Osteocyte (in vitro differentiated cells): ENCODE measurements at places on chromosomes 3 and 15. TPM values are rescaled to one million over a fixed set of nuclear protein-coding genes. Genes with fewer than 3 reads are reported as not detected.

- DNase-seq, result no peak
Measured at GRCh38 chr3:148062590-148062989, 635.1 kb upstream of the AGTR1 start.

Gene DUOX1
- total RNA-seq, result not detected in 2 replicates

Gene ZNF501
- total RNA-seq, result 4.0 and 4.9 TPM in 2 replicates

DNA sequence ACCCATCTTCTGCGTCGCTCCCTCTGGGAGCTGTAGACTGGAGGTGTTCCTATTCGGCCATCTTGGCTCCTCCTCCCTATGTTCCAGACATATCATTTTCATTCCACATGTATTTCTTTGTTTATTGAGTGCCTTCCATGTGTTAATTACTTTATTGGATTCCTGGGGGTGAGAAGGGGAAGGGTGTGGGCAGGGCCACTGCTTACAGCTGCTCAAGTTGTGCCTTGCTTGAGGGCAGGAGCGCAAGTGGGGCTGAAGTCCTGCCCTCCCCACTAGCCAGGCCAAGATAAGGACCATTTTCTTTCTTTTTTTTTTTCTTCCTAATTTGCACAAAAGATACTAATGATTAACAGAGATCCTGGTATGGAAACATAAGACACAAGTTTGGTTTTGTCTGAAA is 224.8 kb downstream of the LPP start:
- no peak for DNase-seq

DNA sequence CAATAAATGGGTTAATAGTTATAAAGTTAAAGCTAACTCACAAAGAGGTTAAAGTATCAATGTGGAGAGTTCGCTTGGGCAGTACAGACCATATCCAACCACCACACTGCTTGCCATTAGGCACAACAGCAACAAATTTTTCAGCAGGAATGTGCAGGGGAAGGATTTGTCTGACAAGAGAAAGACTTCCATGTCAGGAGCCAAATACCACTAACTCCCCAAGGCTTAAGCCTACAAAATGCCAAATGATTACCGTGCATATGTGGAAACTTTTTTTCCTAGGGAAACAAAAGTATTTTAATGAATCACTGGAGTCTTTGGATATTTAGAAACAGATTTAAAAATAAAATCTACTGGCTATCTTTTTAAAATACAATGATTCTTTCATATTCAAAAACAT is 8.1 kb downstream of the VGLL3 start:
- no peak for DNase-seq

- no peak for DNase-seq
Measured at GRCh38 chr3:154657218-154657617, 227.2 kb upstream of the GPR149 start.

GRCh38 chr15:80773122-80773551 is 6.0 kb upstream of the CEMIP start:
- DNase-seq, result no peak

GRCh38 chr3:114363554-114364202 is 69.8 kb downstream of the TIGIT start:
- no peak for DNase-seq

GRCh38 chr15:26892182-26892518 is 25.3 kb downstream of the GABRA5 start:
- no peak for DNase-seq

Gene CRABP1
- total RNA-seq, result 3.6 and 5.2 TPM in 2 replicates

GRCh38 chr3:76570436-76571057 is 469.4 kb upstream of the ROBO2 start:
- DNase-seq, result no peak

Gene SUSD5
- 22.7 and 25.5 TPM in 2 replicates for total RNA-seq

DNA sequence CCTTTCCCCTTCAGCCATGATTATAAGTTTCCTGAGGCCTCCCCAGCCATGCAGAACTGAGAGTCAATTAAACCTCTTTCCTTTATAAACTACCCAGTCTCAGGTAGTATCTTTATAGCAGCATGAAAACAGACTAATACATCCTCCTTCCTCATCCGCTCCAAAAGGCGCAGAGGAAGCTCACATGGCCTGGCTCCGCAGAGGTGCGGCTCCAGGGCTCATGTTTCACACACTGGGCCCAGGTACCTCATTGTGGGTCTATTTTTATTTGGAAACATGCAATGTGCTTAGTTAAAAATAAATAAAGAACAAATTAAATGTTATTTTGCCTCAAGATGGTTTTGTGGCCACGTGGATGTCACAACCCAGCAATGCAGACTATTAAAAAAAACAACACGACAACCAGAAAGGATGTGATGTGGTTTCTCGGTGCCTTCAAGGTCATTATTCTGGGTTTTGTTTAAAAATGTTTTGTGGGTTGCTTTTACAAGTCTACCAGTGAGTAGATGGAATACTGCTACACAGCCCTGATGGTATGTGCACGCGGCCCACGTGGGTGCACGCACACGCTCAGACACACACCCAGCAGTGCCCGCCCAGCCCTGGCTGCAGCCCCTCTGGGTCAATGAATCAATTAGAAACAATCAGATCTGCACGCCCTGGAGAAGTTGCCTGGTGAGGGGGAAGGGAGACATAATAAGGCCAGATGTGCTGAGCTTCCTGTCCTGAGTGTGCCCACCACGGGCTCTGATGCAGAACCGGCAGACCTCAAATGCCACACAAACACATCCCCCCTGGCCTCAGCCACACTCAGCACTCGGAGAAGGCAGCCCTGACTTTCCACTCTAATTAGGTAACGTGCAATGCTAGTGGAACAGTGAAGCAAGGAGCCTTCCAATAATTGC is 140.1 kb downstream of the ADAMTS17 start:
- no peak for DNase-seq

- no peak for DNase-seq
Measured at GRCh38 chr15:58179206-58179605, 41.0 kb downstream of the AQP9 start.

Gene NANOGP8
- total RNA-seq, result 0.54 TPM in 1 of 2 replicates, not detected in the other

GRCh38 chr3:9704347-9705322 is 1.0 kb downstream of the CPNE9 start:
- no peak for DNase-seq
